HepG2 (cell line): ENCODE measurements at places on chromosomes 7 and 10. TPM values are rescaled to one million over a fixed set of nuclear protein-coding genes. Genes with fewer than 3 reads are reported as not detected.

GRCh38 chr7:94510582-94511496, 1.2 kb downstream of the CASD1 start:
- H3K27me3 ChIP-seq, result no peaks in the 10 kb centered on the region
- peak; percentile 31 for DNase-seq
- peak overlapping the region; percentile 96 for H3K27ac ChIP-seq
- H3K4me3 ChIP-seq, result peak overlapping the region; percentile 83
- H3K4me1 ChIP-seq, result peaks cover 76% of the 10 kb centered on the region
- no peaks in the 10 kb centered on the region for H3K36me3 ChIP-seq

The PTF1A gene
- not detected in 2 replicates for total RNA-seq

- H3K27me3 ChIP-seq, result no peaks in the 10 kb centered on the region
- no peaks in the 10 kb centered on the region for H3K4me1 ChIP-seq
- no peak overlapping the region for H3K27ac ChIP-seq
- DNase-seq, result no peak
Measured at GRCh38 chr7:129356176-129356575, 78.1 kb upstream of the STRIP2 start.

The PRR15 gene
- 6.2 and 7.8 TPM in 2 replicates for total RNA-seq

GRCh38 chr7:156735851-156736250, 95.3 kb downstream of the RNF32 start:
- H3K4me3 ChIP-seq, result no peak overlapping the region
- H3K4me1 ChIP-seq, result no peaks in the 10 kb centered on the region
- no peaks in the 10 kb centered on the region for H3K27me3 ChIP-seq
- H3K36me3 ChIP-seq, result no peaks in the 10 kb centered on the region; the same call in 1 of the 2 replicates
- no peak overlapping the region for H3K27ac ChIP-seq

GRCh38 chr10:128879441-128880140, 587.5 kb upstream of the MGMT start:
- no peak overlapping the region for H3K27ac ChIP-seq
- no peaks in the 10 kb centered on the region for H3K27me3 ChIP-seq
- no peaks in the 10 kb centered on the region for H3K36me3 ChIP-seq
- no peak overlapping the region for H3K4me3 ChIP-seq

GRCh38 chr10:30026080-30026479, 33.3 kb downstream of the JCAD start:
- no peaks in the 10 kb centered on the region for H3K36me3 ChIP-seq
- no peak overlapping the region for H3K4me3 ChIP-seq
- H3K27ac ChIP-seq, result no peak overlapping the region
- peaks cover 8% of the 10 kb centered on the region; the same call in 1 of the 2 replicates for H3K4me1 ChIP-seq

- H3K27ac ChIP-seq, result no peak overlapping the region
- 0 out of 2 replicates have a peak, but pooled peaks cover 9% of the 10 kb centered on the region for H3K4me1 ChIP-seq
- H3K27me3 ChIP-seq, result peaks cover 5% of the 10 kb centered on the region; the same call in 1 of the 2 replicates
- H3K4me3 ChIP-seq, result no peak overlapping the region
Measured at GRCh38 chr10:132938472-132939339, 3.7 kb downstream of the CFAP46 start.
